Fibroblast of skin of left biceps (primary cell): ENCODE measurements at places on chromosomes 5 and 9.

GRCh38 chr9:126906091-126906490, 8.5 kb upstream of the RALGPS1 start:
- DNase-seq: no peak

DNA sequence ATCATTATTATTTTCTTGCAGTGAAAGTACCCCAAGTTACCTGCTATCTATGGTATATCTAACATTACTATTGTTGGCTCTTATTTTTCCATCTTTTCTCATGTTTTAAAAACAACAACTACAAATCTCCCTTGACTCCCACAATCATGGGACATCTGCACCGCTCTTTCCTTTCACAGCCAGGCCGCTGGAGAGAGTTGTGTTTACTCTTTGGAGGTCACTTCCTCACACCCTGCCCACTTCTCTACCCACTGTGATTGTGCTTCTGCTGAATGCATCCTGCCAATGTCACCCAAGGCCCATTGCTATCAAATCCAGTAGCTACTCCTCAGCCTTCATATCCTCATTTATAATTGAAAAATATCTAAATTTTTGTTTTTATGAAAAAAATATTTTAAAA, 29.7 kb downstream of the SLC28A3 start:
- no peak for DNase-seq

DNA sequence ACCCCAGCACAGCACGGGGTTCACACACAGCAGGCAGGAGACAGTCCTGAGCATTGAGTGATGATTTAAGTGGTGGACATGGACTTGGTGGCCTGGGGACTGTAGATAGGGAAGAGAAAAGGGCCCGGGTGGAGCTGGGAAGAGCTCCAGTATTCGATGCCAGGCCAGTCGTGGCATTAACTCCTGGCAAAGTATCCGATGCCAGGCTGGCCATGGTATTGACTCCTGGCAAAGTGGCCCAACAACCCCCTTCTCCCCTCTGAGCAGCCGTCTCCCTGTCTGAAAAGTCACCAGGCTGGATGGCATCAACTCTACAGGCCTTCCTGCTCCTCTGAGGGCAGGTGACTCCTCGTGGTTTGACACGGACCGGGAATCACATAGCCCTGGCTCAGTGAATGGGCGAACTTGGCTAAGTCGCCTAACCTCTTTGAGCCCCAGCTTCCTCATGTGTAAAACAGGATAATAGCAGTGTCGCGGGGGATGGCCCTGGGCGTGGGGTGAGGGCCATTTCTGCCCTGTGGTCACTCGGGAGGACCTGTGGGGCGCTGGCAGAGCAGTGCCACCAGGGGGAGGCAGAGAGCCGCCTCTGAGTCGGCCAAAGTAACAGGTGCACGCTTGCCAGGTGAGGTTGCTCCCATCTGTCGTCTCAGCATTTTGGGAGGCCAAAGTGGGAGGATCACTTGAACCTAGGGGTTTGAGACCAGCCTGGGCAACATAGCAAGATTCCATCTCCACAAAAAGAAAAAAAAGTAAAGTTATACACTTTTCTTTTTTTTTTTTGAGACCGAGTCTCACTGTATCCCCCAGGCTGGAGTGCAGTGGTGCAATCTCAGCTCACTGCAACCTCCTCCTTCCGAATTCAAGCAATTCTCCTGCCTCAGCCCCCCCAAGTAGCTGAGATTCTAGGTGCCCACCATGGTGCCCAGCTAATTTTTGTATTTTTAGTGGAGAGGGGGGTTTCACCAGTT, 5.7 kb upstream of the SEC16A start:
- DNase-seq: no peak

DNA sequence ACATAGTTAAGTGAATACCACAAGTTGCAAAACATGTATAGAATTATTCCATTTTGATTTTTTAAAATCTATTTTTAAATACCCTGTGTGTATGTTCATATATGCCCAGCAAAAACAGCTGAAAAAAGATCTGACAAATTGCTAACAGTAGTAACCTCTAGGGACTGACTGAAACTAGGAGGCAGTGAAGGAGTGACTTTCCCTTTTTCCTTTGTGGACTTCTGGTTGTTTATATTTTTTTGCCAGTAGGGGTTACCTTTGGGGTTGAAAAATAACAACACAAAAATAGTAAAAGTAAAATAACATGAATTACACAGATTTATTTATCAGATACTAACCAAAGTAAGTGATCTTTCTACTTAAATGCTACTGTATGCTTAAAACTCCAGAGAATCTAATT, 2.9 kb downstream of the MEGF9 start:
- DNase-seq: no peak

DNA sequence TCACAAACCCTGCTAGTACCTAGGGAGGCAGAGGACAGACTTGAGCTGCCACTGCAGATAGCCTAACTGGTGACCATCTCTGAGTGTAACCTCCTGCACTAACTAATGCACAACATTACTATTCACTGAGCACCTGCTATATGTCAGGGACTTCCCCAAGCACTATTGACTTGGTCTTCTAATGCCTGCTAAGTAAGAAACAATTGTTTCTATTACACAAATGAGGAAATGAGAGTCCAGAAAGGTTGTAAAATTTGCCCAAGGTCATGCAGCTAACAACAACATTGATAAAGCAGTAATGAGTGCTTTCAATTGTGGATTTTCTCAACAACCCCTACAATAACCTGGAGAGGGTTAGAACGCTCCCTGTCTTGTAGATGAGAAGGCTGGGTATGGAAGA, 183.7 kb downstream of the ZNF462 start:
- DNase-seq: no peak

DNA sequence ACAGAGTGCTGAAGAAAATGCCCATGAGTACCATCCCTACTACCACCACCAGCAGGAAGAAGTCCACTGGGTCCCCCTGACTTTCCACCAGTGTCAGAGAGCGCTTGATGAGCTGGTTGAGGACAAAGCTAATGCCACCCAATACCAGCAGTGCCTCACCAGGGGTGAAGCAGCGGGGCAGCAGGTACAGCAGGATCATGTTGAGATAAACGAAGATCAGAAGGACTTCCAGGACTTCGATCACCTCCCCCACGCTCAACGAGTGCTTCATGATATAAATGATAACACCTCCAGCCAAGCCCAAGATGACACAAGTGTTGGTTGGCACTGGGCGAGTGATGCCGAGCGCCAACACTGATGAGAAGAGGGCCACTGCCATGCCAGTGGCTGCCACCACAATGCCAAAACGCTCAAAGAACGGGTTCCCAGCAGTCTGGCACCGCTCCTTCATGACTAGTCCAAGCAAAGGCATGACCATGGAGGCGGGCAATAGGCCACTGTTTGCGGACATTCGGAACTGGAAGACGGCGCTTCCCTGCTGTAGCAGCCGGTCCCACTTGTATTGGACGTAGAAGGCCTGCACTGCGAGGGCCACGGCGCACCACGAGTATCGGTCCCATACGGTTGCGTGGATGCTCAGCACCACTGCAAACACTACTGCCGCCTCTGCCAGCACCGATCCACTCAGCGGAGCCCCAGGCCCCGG, 679 bp downstream of the DOLK start:
- DNase-seq: no peak

DNA sequence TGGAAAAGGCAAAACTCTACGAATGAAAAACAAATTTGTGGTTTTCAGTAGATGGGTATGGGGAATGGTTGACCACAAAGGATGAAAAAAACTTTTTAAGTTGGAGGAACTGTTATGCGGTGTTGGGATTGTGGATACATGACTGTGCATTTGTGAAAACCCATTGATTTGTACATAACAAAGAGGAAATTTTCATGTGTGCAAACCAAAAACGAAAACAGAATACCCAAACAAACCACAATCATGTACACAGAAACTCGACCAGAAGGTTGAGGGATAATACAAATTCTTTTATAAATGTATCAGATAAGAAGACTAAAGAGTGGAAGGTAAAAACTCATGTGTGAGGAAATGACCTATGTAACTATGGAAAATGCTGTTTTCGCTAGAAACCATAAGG, 1012.4 kb downstream of the CDH18 start:
- DNase-seq: no peak

- DNase-seq: peak; percentile 92
Measured at GRCh38 chr5:59036274-59036961, 453.5 kb downstream of the RAB3C start.

DNA sequence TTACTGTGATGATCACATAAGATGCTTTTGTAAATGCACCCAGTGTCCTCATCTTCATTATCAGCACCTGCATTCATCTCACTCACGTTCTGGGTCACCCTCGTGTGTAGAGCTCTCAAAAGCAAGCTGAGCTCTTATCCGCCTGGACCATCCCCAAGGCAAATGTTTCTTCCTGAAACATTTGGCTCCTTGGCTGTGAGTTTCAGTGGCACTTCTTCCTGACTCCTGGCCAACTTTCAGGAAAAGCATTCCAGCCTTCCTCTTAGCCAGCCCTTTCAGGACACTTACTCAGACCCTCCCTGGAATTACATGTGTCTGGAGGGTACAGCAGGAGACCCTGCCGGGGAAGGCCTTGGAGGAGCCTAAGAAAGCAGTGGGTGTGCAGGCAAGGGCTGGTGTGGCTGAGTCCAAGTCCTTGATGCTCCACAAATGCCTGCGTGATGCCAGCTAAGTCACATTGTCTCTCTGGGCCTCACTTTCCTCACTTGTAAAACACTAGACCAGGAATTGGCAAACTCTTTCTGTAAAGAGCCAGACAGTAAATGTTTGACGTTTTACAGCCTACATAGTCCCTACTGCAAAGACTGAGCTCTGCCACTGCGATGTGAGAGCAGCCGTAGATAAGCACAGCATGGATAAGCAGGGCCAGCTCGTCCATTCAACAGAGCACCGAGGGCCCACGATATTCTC, 72.1 kb downstream of the PDE6A start:
- no peak for DNase-seq

DNA sequence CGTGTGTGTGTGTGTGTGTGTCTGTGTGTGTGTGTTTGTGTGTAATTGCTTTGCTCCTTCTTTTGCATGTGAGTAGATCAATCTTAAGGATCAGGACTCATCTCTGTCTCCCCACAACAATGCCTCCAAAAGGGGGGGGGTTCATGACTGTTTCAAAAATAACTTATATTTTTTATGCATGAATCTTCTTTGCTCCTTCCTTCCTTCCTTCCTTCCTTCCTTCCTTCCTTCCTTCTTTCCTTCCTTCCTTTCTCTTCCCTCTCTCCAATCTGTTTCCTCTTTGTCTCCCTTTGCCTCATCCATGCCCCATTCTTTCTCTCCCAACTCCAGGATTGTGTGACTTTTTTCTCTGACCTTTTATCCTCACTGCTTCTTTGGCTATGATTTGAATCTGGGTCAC, 126.4 kb upstream of the OSMR start:
- DNase-seq: no peak

GRCh38 chr5:93600409-93601070, 17.5 kb downstream of the NR2F1 start:
- no peak for DNase-seq

- no peak for DNase-seq
Measured at GRCh38 chr9:27528886-27529315, 713 bp downstream of the MOB3B start.

DNA sequence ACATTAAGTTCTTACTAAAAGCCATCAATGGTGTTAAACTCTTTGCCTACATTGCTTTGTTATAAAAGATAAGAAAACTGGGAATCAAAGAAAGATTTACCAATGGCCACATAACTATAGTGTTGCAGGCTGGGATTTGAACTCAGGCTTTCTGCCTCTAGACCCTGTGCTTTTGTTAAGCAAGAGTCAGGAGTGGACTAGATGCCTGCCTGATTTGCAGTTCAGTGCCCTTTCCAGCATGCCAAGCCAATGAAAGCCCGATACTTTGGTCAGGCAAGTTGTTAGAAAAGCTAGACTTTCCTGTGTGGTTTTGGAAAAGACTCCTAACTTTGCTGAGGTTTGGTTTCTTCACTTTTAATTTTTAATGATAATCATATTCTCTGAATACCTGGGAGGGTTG, 21.4 kb upstream of the AGXT2 start:
- no peak for DNase-seq

DNA sequence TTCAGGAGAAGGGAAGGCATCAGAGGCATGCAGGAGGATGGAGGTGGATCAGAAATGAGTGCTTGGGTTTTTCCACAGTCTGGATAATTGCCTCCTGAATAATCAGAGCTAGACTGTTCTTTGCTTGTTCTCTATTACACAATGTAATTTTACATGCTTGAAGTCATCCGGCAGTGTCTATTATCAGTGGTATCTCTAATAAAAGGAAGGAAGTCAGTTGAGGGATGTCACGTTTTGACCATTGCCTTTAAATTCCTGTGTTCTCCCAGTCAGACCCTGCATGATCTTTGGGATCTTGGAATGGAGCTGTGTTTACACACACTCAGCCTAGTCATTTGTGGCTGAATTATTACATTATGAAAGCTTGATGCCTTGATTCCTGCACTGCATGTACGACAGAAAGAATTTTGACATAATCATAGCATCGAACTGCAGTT, 91.0 kb downstream of the PDE8B start:
- peak; percentile 49 for DNase-seq

- no peak for DNase-seq
Measured at GRCh38 chr9:120386390-120387131, 193.4 kb downstream of the CDK5RAP2 start.

- DNase-seq: no peak
Measured at GRCh38 chr9:118215549-118215948, 511.3 kb downstream of the TLR4 start.

DNA sequence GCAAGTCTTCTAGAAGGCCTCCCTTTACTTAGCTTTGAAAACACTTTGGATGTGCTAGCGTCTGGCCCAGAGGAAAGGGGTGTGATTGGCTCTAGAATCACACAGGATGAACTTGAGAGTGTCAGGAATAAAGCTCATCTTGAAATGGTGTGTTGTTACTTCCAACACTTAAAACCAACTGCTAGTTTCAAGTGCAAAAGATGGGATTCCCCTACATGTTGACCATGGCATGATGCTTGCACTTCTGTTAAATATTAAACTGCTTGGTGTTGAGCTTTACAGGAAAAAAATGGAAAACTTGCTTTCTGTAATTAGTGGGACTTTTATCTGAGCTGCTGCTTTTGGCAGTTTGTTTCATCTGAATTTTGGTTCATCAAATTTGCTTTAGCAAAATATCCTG, 261.1 kb downstream of the MED10 start:
- no peak for DNase-seq

- no peak for DNase-seq
Measured at GRCh38 chr9:134626571-134627416, 14.8 kb upstream of the COL5A1 start.

GRCh38 chr5:166899343-166899742, 1392.1 kb upstream of the WWC1 start:
- DNase-seq: no peak
